ENCODE measurements at places on chromosomes 4 and X.

- no peak for DNase-seq
Observed at GRCh38 chr4:70183168-70183939, 12.2 kb upstream of the ODAM start.

GRCh38 chr4:20395160-20395773, 143.6 kb downstream of the SLIT2 start:
- DNase-seq, result peak; percentile 5

DNA sequence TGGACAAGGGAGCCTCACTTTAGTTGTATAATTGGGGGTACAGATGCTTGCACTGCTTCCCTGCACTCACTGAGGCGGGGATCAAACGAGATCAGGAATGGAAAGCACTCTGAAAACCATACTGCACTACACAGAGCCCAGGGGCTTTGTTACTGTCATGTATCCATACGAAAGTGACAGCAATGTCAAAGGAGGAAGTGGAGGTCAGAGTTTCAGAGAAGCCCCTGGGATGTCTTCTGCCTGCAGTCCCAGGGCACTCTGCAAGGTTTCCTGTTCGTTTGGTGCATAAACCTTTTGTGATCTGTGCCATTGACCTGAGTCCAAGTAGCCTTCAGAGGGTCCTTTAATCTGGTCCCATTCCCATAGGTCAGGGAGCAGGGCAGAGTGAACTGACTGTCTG, 31.2 kb downstream of the RNF175 start:
- no peak for DNase-seq

DNA sequence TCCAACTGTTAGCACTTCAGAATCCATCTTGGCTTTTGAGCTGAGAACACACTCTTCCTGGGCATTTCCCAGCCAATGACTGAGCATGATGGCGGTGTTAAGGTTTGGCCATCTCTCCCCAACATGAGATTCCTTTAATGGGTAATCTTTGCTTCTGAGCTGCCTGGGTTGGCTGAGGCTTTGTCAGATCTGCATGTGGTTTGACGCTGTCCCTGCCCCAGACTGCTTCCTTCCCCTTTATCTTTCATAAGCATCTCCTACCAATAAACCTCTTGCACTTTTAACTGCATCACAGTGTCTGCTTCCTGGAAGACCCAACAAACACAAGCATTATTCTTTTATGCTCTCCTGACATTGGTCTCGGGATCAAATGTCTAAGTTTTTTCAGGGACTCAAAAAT, 31.5 kb upstream of the DIPK2B start:
- peak; percentile 4 for DNase-seq

DNA sequence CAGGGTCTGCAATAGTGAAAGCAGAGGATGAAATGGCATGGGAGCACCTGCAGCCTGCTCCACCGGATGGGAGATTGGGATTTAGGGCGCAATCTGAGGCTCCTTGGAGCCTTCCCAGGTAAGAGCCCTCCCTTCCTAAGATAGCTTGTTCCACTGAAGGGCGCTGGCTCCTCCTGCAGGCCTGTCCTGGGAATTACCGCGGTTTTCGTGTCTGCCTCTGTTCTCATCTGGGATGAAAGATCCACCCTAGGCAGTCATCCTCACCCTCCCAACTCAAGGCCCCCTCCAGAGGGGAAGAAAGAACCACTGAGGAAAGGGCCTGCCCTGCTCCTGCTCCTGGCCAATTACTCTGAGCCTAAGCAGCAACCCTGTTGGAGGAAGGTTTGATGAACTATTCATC, 547.5 kb downstream of the SMARCA1 start:
- DNase-seq, result no peak

DNA sequence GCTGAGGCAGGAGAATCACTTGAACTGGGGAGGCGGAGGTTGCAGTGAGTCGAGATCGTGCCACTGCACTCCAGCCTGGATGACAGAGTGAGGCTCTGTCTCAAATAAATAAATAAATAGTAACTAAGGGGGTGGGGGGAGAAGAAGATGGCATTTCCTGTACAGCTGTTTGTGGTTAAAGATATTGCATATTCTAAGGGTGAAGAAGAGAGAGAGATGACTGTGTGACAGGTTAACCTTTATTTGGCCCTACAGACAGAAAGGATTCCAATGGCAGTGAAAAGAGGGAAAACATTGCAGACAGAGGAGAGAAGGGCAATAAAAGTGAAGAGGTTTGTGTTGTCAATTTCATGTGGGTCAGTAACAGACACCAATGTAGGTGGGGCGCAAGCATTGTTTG, 9.4 kb downstream of the TASL start:
- no peak for DNase-seq

DNA sequence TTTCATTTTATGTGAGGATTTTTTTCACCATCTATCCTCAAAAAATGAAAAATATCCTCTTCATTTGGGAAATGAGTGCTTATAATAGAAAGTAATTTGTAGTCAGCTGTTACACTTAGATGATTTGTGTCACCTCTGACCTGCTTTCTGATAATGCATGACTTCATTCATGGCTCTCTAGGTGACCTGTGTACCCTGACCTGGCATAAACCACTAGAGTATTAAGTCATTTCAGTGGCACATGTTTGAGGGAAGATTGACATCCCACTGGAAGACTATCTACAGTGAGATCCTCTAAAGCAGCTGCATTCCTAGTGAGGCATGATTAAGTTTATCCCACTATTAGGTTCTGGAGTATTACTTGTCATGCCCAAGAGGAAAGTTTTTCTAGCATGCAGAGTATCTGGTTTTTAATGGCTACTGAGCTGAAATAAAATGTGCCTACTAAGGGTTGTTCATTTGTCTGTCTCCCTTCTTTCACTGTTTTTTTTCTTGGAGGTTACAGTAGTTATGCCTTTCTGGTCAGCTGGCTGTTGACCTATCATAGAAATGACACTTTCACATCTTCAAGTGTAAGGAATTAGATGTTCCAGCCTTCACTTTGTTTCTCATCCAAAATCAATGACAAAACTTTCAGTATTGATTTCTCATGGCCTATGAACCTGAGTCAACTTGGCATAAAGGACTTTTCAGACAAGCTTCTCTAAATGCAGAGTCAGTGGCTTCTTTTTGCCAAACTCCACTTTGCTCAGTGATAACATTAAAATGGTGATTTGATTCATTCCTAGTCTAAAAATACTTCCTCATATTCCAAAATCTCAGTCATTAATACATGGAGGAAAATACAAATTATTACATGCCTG, 33.1 kb downstream of the TET2 start:
- no peak for DNase-seq

DNA sequence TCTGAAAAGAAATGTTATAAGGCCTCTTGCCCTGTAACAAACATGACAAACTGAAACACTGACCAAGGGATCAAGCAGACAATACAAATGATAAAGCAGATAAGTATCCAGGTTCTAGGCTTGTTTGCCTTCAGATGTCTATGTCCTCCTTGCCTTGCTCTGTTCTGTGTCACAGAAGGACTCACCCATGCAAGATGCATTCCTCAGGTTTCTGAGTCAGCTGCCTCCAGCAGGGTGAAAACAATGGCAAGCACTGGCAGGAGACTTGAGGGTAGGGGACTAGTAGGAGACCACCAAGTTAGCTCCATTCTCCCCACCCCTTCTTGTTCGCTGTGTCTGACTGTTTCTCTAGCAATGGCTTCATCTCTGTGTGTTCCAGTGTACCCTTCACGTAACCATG, 76.6 kb upstream of the CXXC4 start:
- DNase-seq, result no peak

GRCh38 chrX:36898301-36898700, 109.9 kb upstream of the FAM47C start:
- no peak for DNase-seq

- DNase-seq, result no peak
Observed at GRCh38 chr4:182235021-182235795, 8.0 kb upstream of the TENM3 start.

DNA sequence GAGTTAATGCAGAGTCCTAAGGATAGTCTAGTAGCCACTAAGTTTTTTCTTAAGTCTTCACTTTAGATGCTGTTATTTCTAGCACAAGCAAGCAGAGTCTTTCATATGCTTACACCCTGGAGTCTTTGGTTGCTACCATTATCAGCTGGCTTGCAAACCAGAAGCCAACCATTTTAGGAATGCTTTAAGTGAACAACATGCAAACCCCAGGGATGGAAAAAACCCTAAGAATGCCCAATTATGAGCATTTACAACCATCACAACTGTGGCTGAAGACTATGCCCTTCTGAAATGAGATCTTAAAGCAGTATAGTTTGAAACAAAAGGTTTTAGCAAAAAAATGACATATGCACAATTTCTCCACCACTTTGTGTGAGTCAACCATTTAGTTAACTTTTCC, 6.6 kb downstream of the MID1IP1 start:
- DNase-seq, result no peak

DNA sequence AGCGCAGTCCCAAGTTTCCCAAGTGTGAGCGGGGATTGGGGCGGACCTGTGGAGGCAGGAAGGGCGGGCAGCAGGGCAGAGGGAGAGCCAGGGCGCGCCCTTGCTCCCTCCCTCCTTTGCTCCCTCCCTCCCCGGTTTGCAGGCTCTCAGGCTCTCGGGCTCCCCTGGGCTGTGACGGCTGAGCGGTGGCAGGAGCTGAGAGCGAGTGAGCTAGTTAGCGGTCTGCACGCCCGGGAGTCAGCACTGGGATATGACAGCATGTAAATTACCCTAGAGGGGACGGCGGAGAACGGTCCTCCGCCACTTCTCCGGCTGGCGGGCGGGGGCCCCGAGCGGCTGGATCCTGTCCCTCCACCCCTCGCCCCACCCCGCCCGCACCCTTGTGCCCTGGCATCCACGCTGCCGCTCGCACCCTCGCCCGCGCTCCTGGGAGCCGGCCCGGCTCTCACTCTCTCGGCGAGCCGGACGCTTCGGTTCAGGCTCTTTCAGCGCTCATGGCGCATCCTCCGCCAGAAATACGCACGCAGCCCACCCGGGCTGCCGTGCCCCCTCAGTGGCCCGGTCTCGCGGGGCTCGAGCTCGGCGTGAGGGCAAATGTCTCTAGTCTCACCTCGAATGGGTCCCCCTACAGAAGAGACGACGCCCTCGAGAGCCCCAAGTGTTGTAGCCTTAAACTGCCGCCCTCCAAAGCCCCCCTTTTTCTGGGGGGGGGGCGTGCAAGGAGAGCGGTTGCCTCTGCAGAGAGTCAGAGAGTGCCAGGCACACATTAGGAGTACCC, at the start of gene TSC22D3:
TSS of gene TSC22D3 (minus strand) at position 54 of the 778 bp plus-strand sequence. CDS start 368 bp downstream, outside the sequence.
- DNase-seq, result peak; percentile 50
